ENCODE measurements at places on chromosomes 3 and 15.

DNA sequence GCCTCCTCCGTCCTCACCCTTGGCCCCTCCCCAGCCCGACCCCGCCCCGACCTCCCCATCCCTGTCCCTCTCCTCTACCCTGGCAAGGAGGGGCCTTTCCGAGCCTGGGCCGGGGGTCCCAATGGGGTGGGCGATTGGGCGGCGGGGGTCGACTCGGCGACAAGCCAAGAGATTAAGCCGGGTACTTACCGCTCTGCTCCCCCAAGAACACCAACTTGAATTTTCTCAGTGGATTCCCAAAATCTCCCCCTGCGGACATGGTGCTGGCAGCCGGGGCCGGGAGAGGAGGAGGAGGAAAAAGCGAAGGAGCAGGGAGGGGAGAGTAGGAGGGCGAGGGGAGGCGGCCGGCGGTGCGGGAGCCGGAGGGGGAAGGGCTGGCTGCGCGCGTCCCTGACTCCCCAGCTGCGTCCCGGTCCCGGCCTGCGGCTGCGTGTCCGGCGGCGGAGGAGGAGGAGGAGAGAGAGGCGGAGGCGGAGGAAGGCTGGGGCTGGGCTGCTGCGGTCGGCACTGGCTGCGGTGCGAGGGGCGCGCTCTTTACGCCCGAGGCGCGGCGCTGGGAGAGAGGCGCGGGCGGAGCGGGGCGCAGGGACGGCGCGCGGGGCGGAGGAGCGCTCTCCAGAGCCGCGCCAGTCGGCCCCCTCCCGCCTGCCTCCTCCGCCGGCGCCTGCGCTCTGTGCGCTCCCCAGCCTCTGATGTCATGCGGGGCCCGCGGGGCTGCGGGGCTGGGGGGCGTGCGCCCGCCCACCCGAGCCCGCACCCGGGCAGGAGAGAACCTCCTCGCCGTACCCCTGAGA is at the start of gene RAB6B:
Gene RAB6B (minus strand): TSS at position 675 of the 794 bp plus-strand sequence. CDS start 416 bp downstream, at position 259.
- DNase-seq: peak; percentile 11

DNA sequence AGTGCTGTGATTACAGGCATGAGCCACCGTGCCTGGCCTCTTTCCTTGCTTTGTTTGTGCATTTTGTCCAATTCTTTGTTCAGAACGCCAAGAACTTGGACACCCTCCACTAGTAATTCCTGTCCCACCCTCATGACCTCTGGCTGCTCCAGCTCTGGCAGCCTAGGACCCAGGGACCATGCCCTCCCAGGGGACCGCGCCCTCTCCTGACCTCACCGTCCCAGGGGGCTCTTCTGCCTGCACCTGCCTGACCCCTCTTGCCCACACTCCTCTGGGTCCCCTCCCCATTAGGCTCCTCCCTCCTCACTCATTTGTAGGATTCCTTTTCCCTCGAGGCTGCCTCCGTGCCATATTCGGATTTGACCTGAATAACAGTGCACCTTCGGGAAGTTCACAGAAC is 41.1 kb downstream of the FSD2 start:
- no peak for DNase-seq

DNA sequence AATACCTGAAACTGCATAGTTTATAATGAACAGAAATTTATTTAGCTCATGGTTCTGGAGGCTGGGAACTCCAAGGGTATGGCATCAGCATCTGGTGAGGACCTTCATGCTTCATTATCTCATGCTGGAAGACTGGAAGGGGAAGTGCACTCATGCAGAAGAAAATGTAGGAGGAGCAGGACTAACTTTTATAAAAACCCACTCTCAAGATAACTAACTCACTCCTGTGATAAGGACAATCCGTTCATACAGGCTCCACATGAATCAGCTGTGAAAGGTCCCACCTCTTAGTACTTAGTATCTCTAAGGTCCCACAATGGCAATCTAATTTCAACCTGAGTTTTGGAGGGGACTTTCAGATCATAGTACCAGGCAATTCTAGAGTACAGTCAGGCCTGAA is 33.6 kb upstream of the APH1B start:
- no peak for DNase-seq

DNA sequence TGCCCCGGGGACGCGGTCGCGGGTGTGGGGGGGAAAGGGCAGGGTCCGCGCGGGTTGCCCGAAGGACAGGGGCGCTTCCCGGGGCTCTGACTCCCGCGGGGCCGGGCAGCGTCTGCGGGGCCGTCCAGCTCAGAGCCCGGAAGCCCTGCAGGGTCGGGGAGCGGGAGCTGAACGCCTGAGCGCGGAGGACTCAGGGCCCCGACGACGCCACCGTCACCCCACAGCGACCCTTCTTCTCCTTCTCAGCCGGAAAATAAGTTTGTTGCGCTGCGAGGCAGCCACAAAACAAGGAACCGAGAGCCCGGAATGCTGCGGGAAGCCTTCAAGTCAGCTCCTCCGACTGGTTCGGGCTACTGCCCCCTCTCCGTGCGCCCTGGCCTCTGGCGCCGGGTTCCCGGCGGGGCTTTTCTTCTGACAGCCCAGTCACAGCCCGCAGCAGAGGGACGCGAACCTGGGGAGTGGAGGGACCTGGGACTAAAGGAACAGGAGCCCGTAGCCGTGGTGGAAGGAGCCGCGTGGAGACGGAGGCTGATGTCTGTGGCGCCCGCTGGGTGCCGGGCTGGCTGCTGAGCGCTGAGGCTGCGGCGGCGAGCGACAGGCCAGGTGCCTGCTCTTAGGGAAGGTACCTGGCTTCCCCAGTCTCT is 484 bp downstream of the CNTN4 start:
- no peak for DNase-seq

DNA sequence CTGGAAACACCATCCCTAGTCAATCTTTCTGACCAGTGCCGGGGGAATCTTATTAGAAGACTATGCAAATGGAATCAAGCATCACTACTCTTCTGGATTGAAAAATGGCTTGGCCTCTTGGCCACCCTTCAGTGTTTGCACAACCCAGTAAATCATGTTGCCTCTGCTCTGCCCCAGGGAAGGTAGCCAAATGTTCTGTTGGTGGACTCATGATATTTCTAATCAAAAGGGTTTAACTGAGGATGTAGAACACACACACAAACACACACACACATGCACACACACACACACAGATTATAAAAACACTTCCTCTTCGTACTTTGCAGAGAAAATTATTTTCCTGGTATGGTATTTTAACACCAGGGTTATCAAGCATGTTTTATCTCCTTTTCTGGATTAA is 7.9 kb downstream of the RBP2 start:
- peak; percentile 57 for DNase-seq

- no peak for DNase-seq
Observed at GRCh38 chr15:88605189-88606069, 15.7 kb upstream of the AEN start.

- no peak for DNase-seq
Observed at GRCh38 chr3:169091196-169091823, 572.2 kb downstream of the MECOM start.

DNA sequence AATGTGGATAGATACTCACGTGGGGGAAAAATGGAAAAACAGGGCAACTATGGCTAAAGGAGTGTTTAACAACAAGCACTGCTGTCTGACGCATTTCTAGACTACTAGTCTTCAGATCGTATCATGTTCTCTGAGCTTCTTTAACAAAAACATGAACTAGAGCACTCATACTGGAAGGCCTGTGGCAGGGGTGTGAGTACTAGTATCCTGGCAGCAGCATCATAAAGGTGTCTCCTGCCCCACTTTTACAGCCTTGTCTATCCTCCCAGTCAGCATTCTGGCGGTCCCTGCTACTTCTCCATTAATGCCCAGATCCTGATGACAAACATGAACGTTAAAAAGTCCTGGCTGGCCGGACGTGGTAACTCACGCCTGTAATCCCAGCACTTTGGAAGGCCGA is 4.0 kb downstream of the FMN1 start:
- no peak for DNase-seq

DNA sequence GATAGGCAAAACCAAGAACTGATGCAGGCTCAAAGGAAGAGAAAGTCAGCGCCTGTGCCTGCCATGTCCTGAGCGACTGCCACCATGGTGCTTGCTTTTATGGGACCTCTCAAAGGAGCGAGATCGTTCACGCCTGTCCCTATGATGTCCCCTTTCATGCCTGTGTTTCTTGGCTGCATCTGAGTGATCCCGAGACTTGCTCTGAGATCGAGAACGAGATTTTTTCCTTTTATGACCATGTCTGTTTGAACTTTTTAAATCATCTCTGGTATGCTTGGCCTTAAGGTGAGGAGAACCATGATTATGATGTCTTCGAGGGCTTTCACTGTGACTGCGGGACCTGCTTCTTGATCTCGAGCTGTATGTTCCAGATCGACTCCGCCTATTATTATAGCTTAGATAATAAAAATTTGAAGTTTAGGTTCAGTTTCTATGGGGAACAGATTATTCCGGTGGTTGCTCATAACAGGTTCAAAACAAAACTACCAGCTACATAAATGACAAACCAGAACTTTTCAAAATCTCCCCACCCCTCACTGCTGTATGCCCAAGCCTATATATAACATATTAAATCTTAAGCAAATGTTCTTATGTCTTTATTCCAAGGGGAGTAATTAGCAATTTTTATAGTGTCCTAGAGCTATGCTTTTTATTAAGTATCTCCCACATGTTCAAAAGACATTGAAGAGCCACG is 11.6 kb downstream of the CCNL1 start:
- no peak for DNase-seq

DNA sequence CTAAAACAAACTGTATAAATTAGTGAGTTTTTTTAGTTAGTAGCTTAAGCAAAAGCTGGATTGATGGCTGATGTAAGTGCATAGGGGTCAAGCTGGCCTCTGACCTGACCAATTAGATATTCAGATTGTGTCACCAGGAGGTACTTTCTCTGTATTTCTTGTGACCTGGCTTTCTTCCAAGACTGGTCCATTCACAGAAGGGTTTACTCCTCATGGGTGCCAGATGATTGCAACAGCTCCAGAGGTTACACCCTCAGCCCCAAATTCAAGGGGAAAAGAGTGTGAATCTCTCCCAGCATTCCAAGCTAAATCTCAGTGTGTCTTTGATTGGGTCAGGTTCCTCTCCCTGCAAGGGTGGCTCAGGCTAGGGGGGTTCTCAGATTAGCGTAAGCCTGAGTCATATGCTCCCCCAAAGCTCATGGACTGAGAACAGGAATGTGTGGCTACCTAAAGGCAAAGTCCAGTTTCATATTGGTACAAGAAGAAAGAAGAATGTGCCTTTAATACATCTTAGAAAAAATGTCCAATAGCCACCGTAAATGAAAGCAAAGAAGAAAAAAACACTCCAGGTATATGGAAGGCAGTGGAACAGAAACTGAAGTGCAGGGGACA is 16.5 kb downstream of the PML start:
- no peak for DNase-seq
